ENCODE measurements at places on chromosomes 12 and 14.

DNA sequence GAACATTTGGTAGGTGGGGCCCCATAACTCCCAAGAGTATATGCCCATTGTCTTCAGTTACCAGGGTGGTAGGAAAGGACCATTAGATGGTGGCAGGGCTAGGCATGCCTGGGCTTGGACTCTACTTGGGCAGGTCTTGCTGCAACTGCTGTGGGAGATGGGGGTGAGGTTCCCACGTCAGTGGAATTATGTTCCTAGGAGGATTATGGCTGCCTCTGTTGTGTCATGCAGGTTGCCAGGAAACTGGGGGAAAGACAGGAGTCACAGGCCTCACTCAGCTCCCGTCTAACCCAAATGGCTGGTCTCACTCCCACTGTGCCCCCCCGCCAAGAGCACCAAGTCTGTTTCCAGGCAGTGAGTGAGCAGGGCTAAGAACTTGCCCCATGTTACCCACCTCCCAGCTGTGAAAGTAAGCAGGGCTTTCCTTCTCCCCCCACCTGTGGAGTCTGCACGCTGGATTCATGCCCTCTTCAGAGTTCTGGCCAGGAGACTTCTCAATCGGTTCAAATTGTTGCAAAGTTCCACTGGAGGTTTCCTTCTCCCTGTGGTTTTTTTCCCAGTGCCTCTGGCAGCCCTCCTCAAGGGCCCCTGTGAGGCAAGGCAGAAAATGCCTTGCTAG is 337.5 kb downstream of the CCDC91 start:
- DNase-seq: no peak

DNA sequence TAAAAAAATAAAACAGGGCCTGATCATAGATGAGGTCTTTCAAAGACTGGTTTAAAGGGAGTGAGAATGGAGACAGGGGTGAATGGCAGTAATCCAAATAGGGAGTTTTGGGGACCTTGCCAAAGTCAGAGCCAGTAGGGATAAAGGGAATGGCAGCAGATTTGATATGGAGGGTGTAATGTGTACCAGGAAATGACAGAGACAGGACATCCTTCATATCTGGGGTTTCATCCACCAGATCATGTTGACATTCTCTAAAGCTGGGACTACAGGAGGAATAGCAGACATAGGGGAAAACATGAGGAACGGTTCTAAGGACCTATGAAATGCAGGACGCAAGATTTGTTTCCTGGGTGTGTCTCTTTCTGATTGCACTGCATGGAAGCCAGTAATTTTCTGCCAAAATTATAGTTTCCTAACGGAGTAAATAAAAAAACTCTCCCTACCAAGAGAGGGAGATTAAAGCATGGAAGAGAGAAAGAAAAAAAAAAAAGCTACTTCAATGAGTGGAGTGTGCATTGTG is 169.9 kb downstream of the PRKD1 start:
- DNase-seq: no peak

DNA sequence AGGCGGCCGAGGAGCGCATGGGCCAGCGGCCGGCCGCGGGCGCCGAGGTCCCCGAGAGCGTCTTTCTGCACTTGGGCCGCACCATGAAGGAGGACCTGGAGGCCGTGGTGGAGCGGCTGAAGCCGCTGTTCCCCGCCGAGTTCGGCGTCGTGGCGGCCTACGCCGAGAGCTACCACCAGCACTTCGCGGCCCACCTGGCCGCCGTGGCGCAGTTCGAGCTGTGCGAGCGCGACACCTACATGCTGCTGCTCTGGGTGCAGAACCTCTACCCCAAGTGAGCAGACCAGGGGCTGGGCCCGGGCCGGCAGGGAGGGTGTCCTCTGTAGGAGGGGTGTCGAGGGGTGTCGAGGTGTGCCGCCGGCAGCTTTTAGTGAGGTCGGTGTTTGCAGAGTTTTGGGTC is 4.1 kb downstream of the TNFAIP2 start:
- no peak for DNase-seq

DNA sequence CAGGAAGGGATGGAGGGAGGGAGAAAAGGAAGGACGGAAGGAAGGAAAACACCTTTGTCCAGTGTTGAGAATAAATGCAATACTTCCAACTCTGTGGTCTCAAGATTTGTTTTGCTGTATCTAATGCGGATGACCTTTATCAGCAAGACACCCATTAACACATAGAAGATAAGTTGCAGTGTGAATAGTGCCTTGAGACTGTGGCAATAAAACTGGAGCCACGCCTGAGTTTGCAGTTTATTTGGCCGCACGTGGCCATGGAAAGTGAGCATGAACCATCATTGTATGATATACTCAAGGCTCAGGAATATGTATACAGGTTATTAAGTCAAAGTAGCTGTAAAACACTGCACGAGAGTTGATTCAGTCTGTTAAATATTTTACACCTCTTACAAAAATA is 113.6 kb upstream of the EEA1 start:
- no peak for DNase-seq

- DNase-seq: no peak
Measured at GRCh38 chr14:98949481-98950135, 322.4 kb downstream of the BCL11B start.

DNA sequence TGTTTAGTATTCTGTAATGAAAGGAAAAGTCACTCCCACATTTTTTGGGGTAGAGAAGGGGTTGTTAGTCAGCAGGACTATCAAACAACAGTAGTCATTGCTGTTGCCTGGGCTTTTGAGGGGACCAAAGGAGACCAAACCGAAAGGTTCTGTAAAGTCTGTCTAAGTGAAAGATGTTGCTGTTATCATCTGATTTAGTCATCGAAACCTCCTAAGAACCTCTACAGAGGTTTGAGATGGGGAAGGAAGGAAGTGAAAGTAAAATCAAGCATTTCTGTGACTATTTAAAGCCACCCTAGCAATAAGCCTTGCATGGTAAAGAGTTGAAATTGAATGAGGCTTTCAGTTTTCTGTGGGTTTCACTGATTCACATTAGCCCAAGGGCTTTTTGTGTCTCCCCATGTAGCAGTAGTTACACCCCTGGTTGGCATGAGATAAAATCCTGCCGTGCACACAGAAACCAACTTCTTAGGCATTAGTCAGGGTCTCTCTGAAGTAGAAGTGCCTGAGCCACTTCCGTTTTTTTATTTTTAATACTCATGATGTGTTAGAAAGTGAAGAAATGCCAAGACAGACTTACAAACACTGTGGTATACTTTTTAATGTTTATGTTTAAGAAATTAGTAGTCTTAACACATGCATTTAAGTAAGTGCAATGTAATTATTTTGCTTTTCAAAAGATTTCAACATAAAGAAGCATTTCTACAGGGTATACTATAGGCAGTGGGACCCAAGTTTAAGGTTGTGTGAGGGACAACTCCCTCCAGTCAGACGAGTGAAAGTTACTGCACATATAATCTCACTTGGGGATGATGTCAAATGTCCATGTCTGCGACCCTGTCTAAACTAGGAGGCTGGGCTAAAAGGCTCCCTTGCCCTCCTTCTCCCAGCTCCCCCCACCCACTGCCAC is 50.4 kb downstream of the DYRK2 start:
- peak; percentile 15 for DNase-seq

DNA sequence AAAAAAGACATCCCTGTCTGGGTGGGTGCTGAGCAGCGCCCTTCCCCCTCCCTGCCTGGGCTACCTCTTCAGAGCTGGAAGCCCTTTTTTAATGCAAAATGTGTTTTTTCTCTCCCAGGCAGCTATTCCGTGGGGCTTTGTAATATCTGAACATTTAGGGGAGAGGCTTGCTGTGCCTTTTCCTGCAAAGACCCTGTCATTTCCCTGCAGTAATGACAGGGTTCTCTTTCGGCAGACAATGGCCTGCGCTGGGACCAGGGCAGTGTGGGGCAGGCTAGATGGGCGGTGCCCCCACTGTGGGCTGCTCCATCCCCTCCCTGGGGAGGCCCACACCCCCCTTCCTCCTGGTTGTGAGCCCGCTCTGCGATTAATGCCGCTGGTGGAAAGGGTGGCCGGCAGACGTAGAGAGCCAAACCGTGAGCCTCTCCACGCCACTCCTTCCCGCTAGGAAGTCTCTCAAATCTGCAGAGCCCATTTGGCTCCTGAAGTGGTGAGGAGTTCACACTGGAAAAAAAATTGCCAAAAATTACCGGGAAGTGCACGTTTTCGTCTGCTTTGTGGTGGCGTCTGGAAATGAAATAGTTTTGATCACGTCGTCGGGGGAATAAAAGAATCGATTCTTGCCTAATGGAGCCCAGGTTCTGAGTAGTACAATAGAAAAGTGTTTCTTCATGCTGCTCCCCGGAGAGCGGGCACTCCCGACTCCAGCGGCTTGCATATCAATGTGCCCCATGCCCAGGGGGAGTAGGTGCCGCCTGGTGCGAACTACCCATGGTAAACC is 31.5 kb downstream of the KIF26A start:
- no peak for DNase-seq

GRCh38 chr12:26274441-26275312 is 79.3 kb downstream of the SSPN start:
- peak; percentile 24 for DNase-seq

DNA sequence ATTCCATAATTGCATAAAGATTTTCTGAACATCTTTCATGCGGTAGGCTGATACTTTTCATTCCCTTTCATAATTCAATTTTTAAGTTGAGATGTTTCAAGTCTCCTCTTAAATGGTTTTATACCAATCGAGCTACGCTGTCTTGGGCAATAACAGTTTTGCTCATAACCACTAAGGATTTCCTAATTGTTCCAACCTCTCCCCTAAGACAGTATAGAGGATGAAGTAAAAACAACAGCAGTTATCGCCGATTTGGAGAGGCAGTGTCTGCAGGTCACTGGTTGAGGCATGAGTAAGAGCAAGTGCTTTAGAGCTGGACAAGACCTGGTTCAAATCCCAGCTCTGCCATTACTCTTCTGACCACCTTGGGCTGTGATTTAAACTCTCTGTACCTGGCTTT is 6.9 kb upstream of the MED13L start:
- no peak for DNase-seq

DNA sequence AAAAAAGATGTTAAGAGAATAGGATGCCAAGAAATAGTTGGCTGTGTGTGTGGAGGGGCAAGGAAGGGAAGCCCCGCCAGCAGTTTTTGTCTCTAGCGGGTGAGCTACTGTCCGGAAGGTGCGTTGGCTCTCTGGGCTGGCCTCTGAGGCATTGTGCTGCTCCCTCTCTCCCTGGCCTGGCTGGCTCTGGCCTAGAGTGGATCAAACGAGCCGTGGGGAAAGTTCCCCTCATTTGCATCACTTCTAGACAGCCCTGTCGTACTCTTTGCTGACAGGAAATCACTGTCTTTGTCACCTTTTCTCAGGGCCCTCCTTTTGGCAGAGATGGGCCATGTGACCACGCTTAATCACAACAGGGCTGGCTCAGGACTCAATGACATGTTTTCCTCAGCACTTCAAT is 236.1 kb upstream of the NPAS3 start:
- DNase-seq: peak; percentile 6

- no peak for DNase-seq
Measured at GRCh38 chr12:72464471-72464870, 192.3 kb downstream of the TRHDE start.

- no peak for DNase-seq
Measured at GRCh38 chr14:68669111-68669511, 123.8 kb downstream of the ZFP36L1 start.

- DNase-seq: no peak
Measured at GRCh38 chr14:86321151-86321550, 791.2 kb downstream of the FLRT2 start.

DNA sequence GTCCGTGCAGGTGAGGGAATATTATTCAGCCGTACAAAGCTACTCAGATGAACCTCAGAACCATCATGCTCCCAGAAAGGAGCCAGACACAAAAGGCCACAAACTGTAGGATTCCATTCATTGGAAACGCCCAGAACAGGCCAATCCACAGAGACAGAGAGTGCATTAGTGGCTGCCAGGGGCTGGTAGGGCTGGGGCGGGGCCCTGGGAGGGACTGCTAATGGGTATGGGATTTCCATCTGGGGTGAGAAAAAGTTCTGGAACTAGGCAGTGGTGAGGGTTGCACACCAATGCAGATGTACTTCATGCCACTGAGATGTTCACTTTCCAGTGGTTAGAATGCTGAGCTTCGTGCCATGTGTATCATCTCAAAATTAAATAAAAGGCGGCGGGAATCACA is 101.1 kb downstream of the RFLNA start:
- no peak for DNase-seq
